ENCODE measurements at places on chromosomes 12 and 14.
A peak's percentile ranks its signal among the peaks of the same experiment; 100 is the strongest.

GRCh38 chr14:88323523-88324199 is 592 bp upstream of the KCNK10 start:
- DNase-seq: no peak

- no peak for DNase-seq
These were observed 54.0 kb downstream of the SLC38A1 start for GRCh38 chr12:46214668-46215436.

GRCh38 chr14:72704502-72704901 is 189.4 kb downstream of the DPF3 start:
- DNase-seq: no peak

DNA sequence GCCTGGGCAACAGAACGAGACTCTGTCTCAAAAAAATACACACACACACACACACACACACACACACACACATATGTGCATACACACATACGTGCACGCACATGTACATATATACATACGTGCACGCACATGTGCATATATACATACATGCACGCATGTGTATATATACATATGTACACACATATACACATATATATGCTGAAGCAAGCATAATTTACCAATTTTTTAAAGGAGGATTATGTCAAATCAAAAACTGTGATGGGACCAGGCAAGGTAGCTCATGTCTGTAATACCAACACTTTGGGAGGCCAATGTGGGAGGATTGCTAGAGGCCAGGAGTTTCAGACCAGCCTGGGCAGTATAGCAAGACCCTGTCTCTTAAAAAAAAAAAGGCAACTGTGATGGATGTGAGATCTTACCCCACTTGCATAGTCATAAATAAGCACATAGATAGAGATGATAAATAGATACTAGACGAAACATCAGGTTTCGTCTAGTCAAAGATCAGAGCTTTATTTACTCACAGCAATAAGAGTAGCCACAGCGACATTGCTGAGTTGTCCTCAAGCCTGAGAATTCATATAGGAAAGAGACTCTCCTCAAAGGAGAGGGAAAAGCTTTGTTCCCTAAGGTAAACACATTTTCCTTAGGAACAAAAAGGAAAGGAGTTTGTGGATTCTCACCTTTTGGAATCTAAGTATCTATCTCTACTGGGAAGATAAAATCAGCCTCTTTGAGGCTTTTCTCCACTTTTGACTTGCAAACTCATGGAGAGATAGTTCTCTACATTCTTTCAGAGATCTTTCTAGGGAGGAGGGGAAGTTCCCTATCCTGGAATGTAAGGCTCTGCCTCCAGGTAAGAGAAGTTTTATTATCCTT is 74.7 kb upstream of the AMN1 start:
- DNase-seq: no peak

DNA sequence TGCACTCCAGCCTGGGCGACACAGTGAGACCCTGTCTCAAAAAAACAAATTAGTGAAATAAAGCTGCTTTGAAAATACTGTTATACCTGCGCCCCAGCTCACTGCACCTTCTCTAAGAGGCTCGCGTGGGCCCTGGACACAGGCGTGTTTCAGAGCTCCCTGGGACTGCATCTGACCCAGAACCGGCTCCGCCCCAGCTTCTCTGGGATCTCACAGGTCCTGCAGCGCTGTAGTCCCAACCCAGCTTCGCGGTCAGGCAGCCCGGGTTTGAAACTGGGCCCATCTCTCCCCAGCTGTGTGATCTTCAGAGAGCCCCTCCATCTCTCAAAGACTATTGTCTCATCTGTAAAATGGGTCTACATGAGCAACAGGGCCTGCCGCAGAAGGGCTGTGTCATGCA is 7.5 kb downstream of the RIMBP2 start:
- no peak for DNase-seq

- no peak for DNase-seq
These were observed 23.9 kb downstream of the SLC7A8 start for GRCh38 chr14:23159532-23159931.

GRCh38 chr12:65113621-65114035 is 7.5 kb downstream of the WIF1 start:
- DNase-seq: peak; percentile 3

DNA sequence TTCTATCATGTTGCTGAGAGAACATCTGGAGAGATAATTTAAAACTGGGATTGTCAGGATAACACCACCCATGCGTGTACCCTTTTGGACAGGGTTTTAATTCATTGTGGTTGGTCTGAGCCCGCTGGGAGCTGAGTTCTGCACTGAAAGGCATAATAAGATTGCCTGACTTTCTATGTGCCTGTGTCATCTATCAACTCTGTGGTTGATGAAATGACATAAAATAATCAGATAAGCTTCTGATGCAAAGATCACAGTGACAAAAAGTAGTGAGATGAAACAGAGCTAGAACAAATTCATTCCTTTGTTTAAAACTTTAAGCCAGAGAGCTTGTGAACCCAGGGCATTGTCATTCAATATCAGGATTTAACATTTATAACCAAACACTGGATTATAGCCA is 98.7 kb downstream of the BBS10 start:
- no peak for DNase-seq

DNA sequence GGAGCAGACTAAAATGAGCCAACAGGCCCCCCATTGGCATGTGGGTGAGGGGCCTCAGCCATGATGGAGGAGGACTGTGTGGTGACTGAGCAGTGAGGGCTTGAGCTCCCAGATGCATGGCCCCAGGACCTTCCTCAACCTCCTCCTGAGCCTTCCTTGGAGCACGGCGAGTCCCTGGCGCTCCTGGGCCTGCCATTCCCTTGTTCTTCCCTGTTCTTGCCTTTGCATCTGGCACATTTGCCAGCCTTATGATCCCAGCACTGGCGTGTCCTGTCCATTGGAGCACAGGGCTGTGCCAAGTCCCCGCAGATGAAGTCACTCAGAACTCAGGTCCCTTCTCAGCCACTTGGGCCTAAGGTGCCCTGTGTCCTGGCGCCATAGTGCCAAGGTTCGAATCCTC is 40.3 kb upstream of the MEG3 start:
- no peak for DNase-seq

DNA sequence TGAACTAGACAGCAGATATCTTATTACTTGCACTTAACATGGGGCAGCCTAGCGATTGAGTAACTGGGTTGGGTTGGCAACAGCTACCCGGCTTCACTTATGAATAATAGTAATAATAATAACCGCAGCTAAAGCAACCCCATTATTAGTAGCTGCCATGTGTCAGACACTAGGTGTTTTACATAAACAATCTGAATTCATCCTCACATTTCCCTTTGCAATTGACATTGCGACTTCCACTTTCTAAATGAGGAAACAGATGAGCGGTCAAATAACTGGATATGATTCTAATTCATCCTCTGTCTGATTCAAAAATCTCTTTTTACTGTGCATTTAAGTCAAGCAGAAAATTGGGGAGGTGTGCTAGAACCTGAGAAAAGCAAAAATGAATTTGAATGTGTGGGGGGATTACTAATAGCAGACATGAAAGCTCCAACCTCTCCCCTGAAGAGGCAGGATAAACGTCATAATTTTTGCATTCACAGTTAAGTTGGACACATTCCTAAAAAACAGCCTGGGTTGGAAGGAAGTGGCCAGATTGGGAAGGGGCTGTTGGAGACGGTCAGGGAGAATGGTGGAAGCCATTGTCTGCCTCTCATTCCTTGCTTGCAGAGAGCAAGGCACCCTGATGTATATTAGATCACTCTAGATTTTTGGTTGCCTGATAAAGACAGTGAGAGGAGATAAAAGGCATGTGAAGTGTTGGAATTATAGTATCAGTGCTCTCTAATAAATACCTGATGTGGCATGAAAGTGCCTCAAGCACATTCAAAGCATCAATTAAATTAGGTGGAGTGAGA is 13.1 kb downstream of the EMP1 start:
- no peak for DNase-seq

GRCh38 chr12:125340791-125341190 is 275.6 kb downstream of the AACS start:
- no peak for DNase-seq

GRCh38 chr14:91987192-91987591 is 39.7 kb upstream of the FBLN5 start:
- no peak for DNase-seq

DNA sequence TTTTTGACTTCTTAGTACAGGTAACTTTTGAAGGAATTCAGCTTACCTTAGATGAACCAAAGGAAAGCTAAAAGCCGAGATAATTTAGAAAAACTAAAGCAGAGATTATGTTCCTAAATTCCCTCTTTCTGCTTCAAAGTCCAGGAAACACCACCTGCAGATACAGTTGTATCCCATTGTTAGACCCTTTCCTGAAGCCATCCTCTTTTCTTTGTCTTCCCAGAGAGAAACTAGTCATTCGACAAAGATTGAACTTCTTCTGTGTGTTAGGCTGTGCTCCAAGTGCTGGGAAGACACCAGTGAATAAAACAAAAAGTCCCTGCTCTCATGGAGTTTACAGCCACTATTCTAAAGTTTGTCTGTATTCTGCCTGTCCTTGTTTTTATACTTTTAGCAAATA is 29.3 kb downstream of the PPM1A start:
- DNase-seq: no peak

GRCh38 chr12:91492648-91493047 is 310.0 kb upstream of the DCN start:
- DNase-seq: no peak

DNA sequence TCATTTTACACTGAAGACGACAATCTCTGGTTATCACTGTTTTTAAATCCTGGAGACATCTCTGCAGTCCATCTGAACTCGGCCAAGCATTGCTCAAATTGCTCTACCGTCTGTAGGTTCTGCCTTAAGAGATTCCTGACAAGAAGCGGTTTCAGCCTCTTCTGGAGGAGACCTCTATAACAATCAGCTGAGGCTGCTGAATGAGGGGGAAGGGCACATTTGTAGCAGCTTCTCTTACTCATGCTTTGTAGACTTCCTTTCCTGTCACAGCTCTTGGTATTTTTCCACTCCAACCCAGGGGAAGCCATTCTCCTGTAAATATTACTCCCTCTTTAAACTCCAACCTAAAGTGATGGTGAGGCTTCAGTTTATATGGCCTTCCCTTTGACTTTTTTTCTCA is 3.0 kb downstream of the ARG2 start:
- DNase-seq: peak; percentile 56

- DNase-seq: peak; percentile 61
These were observed 1.0 kb downstream of the ITFG2 start for GRCh38 chr12:2813214-2814185.

GRCh38 chr14:93430315-93431035 is at the start of gene UNC79:
UNC79 (plus strand) TSS chr14:93430939; CDS start chr14:93431030, 91 bp downstream.
- DNase-seq: no peak

GRCh38 chr12:13203034-13203922 is 6.8 kb downstream of the EMP1 start:
- no peak for DNase-seq

DNA sequence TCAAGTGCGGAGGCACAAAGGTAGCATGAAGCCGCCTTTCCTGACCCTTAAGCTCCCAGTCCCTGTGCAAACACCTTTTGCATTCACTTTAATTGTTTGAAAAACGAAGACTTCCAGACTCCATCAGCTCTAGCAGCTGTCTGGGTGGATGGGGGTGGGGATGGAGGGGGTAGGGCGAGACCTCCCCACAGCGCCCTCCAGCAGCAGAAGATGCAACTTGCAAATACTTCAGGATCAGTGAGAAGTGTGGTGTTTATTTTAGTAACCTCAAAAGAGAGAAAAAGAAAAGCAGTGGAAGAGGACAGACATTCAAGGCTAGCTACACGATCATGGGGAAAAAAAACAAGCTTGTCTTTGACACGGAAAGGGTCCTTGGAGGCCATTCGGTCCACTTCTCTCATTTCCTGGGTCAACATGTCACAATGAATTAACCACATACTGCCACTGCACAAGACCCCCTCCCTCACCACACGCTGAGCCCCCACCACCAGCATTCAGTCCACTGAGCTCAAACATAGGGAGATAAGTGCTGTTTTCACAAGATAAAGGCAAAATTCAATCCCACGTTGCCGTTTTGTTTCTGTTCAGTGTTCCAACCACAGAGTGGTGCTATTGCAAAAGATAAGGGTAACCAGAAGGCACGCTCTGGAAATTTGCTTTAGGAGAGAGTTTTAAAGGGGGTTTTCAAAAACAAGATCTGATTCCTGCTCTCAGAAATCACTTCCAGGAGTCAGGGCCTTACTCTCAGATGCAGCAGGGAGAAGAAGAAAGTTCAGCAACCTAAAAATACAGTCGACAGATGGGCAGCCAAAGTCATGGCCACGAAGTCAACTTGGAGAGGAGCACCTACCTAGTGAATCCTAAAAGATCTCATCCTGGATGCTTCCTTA is 3.3 kb upstream of the NTF3 start:
- no peak for DNase-seq

DNA sequence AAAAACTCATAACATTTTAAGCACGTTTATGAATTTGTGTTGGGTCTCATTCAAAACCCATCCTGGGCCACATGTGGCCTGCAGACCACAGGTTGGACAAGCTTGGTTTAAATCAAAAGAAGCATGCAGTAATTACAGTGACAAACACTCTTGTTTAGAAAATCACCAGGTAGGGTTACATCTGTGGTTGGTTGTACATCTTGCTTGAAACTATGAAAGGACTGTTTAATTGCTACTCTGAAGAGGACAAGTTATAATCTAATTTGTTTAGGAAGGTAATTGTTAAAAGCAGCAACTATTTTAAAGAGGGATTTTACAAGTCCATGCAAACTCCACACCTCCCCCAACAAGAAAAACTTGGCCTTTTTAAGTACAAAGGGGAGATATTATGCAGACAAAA is 4.0 kb downstream of the TRIP11 start:
- no peak for DNase-seq

- no peak for DNase-seq
These were observed 47.8 kb downstream of the BTBD7 start for GRCh38 chr14:93285044-93285443.

GRCh38 chr14:47257013-47257412 is 418.4 kb downstream of the MDGA2 start:
- no peak for DNase-seq

DNA sequence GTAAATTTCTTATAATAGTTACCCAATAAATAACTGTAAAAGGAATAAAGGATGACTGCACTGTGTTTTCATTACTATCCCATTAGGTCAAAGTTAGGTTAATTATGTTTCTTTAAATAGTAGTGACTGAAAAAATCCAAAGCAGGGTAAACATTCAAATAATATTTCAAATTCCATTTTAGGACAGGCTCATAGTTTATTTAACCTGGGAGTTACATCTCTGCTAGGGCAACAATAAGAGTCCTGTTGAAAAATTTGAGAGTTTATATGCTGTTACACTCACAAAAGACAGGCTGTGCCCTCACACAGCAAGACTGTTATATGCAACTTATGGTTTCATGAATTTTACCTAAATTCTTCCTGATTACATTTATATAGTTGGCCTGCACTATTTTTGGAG is 8.0 kb downstream of the ERP27 start:
- no peak for DNase-seq
